CD4-positive, alpha-beta T cell treated with Interleukin-17A for 1 hour (primary cell): ENCODE measurements at places on chromosomes 11 and 22.
A peak's percentile ranks its signal among the peaks of the same experiment; 100 is the strongest.

DNA sequence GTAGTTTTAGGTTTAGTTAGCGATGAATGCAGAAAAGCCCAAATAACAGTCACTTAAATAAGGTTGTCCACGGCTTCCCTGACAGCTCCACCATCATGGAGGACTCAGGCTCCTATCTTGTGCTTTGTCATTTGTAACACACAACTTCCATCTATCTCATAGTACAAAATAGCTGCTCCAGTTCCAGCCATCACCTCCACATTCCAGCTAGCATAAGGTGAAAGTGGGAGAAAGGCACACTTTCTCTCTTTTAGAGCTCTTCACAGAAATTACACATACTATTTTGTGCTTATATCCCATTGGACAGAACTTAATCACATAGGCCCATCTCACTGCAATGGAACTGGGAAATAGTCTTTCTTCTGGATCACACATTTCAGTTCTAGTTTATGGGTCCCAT lies 8.7 kb downstream of the THY1 start:
- DNase-seq, result no peak

DNA sequence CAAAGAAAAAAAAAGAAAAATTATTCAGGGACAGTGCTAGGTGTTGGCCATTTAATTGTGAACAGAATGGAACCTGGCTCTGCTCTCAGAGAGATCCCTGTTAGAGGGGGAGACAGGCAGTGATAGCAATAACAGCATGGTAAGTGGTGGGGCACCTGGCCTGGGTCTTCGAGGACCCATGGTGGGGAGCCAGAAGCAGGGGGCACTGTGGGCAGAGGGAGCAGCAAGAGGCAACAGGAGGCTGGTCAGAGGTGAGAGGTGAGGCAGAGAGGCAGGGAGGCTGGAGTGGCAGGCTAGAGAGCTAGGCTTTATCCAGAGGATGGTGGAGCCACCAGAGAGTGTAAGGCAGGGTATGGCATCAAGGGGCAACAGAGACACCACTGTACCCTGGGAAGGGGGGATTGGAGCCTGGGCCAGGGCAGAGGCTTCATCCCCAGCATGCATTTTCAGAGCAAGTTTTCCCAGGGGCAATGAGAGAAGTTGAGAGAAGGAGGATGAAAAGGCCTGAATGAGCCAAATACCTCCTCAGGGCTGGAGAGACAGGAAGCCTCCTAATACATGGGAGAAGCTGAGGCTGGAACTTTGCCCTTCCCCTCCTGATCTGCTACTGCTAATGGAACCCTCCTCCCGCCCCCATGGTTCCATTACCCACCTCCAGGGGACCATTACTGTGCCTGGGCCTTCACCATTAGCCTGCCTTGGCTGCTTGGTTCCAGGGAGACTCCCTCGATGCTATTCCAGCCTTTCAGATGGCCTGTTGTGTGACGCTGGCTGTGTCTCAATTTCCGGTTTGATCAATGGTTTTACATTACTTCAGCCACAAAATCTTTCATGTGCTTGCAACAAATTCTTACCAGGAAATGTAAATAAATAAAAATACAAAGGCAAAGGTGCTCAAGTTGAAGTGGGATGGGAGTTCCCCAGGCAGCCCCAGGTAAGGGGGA lies 2.6 kb upstream of the P2RY2 start:
- DNase-seq, result no peak

- no peak for DNase-seq
Measured at GRCh38 chr22:25751174-25751581, 9.2 kb downstream of the MYO18B start.

- DNase-seq, result peak; percentile 18
Measured at GRCh38 chr22:22410121-22410520, 98.4 kb downstream of the ZNF280B start.
